ENCODE measurements at places on chromosomes 7 and 10.

GRCh38 chr7:140423501-140423900 is 19.6 kb downstream of the RAB19 start:
- no peak for DNase-seq

DNA sequence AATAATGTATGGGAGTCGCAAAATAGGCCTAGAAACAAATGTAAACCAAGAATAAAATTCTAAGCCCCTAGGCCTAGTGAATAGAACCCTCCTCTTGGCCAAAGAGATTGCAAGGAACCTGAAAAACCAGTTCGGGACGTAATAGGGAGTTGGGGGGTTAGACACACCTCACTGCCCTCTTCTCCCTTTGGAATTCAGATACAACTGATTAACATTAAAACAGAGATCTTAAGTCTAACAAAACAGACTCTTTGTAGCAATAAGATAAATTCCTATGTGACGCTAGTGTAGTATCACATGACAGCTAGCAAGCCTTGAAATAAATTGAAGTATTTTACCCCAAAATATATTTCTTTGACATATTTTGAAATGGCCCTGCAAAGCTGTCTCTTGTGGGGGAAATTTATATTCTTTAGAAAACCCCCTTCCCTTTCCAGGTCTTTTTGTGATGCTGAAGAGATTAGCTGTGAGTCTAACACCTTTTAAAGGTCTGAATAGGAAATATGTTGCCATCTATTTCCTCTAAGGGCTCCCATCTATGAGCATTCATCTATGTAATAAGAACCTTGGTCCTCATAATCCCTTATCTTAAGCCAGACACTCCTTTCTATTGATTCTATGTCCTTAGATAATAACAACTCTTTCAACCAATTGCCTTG is 623.4 kb upstream of the NRG3 start:
- no peak for DNase-seq

DNA sequence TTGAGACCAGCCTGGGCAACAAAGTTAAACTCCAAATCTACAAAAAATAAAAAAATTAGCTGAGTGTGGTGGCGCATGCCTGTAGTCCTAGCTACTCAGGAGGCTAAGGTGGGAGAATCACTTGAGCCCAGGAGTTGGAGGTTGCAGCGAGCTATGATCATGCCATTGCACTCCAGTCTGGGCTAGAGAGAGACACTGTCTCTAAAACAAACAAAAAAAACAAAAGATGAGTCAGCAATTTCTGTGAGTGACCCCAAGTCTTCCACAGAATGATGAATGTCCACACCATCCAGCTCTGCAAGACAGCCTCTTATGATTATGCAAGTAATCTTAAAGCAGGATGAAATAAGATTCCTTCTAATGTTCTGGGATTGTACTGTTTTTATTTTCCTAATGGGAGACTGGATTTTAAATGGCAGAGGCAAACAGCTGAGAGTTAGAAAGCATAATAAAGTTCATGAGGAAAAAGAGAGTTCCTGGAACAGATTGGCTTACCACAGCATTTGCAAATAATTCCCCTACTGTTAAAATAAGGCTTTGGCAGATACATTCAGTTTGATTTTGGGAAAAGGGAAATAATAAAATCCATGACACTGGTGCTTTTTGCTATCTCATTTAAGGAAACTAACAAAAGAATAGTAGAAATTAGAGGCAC is 18.9 kb upstream of the PRKAR2B start:
- DNase-seq, result peak; percentile 23

DNA sequence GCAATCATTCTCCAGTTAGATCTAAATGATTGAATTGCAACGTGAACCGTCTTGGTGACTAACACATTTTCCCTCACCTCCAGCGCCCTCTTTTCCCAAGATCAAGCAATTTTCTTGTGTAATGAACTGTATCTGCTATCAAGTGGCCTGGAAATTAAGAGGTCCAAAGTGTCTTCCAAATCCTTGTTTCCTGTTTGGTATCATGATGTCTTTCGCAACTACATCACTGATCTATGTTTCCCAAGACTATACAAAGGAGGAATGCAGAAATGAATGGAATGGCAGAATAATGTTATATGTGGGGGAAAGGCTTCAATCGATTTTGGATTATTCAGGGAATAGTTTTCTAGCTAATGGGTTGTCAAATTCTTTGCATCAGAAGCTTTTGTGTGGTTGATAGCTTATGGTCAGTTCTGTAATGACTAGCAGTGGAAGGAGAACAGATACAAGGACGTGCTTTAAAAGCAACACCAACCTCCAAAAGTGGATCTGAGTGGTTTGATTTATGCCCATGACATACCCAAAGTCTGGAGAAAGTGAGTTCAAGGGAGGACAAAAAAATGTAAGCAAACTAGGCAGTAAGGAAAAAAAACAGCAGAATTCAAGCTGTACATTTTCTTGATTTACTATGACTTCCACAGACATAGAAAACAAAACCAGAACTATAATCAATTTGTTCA is 14.6 kb upstream of the ZEB1 start:
- no peak for DNase-seq

- DNase-seq, result peak; percentile 4
Measured at GRCh38 chr10:83332690-83333089, 806.6 kb upstream of the GHITM start.

GRCh38 chr7:148334959-148335577 is 255.5 kb upstream of the C7orf33 start:
- DNase-seq, result peak; percentile 39

GRCh38 chr7:29565982-29566746 is 2.5 kb downstream of the PRR15 start:
- peak; percentile 40 for DNase-seq

- no peak for DNase-seq
Measured at GRCh38 chr10:30589441-30589840, 40.1 kb downstream of the LYZL2 start.

- no peak for DNase-seq
Measured at GRCh38 chr7:20191391-20191869, 25.8 kb downstream of the MACC1 start.

DNA sequence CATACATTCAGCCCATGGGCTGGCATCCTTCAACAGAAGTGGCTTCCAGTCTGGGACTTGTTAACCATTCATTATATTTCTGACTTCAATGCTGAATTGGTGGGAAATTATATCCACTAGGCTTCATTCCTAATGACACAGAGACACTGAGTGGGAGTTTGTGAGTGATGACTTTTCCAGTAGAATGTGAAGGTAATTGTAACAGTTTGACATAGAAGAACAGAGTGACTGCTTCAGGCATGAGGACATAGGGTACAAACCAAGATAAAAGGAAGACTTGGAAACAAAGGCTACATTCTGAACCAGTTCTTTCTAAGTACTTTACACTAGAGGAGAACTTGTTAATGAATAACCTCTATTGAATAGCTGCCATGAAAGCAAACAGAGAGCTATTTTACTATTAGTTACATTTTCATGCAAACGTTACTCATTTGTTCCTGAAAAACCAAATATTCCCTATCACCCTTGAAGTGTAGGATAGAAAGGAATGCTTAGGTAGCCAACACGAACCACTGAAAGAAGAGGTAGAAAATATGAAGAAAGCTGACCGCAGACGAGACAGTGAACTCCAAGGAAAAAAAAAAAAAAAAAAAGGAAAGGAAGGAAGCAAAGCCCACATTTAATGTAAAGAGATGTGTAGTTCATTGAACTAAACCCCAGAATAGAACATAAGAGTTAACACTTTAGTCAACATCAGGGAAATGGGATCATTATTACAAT is 237.0 kb upstream of the SEMA3C start:
- DNase-seq, result peak; percentile 7

DNA sequence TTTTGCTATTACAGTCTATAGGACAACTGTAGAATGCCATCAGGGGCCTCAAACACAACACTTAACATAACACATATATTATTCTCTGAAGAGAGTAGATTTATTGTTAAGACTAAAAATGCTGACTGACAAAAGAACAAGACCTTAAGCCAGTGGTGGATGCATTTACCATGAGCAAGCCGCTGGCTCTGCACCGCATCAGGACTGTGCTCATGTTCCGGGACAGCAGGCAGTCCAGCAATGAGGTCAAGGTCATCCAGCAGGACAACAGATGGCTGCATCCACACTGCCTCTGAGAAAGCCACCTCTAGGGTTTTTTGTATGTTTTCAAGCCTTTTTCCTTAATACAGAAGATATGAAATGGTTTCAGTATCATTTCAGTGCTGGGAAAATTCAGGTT is 23.8 kb downstream of the PEX1 start:
- no peak for DNase-seq

DNA sequence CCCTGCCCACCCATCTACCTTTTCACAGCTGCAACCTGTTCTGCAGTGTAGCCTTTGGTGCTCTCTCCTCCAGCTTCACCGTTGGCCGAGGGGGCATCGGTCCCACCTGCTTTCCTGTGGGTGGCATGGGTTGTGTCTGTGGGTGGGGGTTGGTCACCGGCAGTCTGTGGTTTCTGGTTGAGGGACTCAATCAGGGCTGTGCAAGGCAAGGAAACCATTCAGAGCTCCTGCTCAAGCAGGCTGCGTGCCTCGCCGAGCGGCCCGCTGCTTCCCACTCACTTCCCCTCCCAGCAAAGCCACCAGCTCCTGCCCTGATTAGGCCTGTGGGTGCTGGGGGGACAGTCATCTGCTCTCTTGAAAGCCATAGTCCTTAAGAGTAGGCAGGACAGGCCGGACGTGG is 9.8 kb downstream of the DNAJB12 start:
- no peak for DNase-seq

- peak; percentile 51 for DNase-seq
Measured at GRCh38 chr7:122885583-122886356, 490 bp downstream of the CADPS2 start.

- DNase-seq, result no peak
Measured at GRCh38 chr7:154371424-154371823, 319.2 kb downstream of the DPP6 start.

DNA sequence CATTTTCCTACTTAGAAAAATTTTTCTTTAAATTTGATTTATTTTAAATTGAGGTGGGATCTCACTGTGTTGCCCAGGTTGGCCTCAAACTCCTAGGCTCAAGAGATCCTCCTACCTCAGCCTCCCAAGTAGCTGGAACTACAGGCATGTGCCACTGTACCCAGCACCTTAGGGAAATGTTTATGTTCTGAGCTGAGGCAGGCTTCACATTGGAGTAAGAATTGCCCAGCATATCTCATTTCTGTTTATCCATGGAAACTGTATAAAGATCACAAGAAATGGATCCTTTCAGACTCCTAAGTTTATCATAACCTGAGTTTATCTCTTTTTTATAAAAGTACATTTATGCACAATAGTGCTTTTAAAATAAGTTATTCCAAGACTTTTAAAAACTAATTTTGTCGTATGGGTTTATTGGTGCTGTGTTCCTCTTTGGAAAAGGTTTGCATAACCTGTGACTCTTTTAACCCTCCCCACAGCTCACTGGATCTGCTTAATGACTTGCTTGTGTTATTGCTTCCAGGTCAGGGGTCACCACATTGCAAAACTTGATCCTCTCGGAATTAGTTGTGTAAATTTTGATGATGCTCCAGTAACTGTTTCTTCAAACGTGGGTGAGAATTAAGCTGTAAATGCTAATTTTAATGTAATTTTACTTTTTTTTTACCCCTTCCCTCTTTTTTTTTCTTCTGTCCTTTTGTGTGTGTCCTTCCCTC is 40.7 kb downstream of the OGDH start:
- no peak for DNase-seq

DNA sequence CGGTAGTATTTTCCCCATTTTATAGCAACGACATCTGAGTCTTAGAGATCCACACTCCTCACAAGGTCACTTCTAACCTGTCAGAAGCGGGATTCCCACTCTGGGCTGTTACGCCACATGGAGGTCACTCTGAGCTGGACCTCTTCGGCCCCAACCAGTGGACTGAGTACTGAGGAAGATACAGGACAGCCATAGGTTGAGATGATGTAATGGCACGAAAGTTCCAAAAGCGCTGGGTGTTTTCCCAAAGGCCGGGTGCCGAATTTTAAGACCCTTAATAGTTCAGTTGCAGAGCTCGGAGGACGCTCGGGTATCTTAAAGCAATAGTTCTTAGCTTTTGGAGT is 699 bp downstream of the GHITM start:
- peak; percentile 27 for DNase-seq

DNA sequence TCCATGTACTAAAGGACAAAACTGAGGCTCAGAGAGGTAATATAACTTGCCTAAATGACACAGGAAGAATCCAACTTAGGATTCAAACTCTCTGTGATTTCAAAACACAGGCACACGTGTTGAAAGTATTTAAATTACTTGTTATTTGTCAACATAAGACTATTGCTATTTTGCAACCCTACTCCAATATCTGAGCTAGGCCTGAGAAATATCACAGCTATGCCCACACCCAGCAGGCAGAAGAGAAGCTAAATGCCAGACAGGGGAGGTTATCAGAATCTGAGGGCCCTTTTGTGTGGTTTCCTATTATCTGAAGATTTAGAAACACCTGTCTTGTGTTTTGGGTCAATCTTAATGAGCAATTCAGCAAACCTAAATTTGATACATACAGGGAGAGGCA is 204.3 kb downstream of the ANK3 start:
- peak; percentile 11 for DNase-seq

DNA sequence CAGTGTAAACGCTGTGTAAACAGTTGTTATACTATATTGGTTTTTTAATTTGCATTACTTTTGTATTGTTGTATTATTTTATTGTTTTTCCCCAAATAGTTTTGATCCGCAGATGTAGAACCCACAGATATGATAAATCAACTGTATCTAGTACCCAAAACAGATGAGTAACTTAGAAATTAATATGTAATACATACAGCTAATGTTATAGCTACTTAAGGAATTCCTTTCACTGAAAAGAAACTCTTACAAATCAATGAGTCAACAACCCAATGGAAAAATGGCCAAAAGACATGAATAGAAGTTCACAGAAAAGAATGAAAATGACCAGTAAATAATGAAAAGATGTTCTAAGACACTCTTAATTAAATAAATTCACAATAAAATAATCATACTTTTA is 32.3 kb upstream of the ARL4A start:
- DNase-seq, result peak; percentile 35

GRCh38 chr7:121280656-121281055 is 48.1 kb upstream of the WNT16 start:
- no peak for DNase-seq

DNA sequence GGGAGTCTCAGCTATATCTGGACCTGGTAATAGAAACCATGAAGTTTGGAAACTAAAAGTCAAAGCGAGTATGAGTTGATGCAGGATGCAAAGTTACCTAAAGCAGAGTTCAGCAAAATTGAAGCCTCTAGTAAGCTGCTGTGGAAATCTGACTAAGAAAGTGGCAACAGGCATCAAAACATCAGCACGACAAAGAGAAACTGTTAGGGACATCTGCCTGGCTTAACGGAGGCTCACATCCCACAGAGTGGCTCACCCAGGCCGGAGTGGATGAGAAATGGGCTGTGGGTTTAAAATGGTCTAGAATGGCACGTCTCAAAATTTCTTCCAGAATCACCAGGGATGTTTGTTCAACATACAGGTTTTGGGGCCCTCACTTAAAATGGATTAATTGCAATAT is 164.1 kb upstream of the NPY start:
- no peak for DNase-seq

GRCh38 chr7:132113536-132114371 is 462.5 kb downstream of the PLXNA4 start:
- DNase-seq, result no peak

GRCh38 chr7:120539321-120539720 is 266.3 kb downstream of the KCND2 start:
- DNase-seq, result no peak

GRCh38 chr10:25651534-25651933 is 282.5 kb upstream of the MYO3A start:
- no peak for DNase-seq
